Activated CD4-positive, alpha-beta T cell treated with anti-CD3 and anti-CD28 coated beads, Interleukin-2, amount 50 U/mL, for 4 hours (primary cell): ENCODE measurements at places on chromosomes 11 and 22.

GRCh38 chr11:133872160-133872559 lies 26.8 kb upstream of the SPATA19 start:
- no peak for DNase-seq

- DNase-seq = no peak
These were observed 12.3 kb upstream of the FGF19 start for GRCh38 chr11:69716099-69716498.

DNA sequence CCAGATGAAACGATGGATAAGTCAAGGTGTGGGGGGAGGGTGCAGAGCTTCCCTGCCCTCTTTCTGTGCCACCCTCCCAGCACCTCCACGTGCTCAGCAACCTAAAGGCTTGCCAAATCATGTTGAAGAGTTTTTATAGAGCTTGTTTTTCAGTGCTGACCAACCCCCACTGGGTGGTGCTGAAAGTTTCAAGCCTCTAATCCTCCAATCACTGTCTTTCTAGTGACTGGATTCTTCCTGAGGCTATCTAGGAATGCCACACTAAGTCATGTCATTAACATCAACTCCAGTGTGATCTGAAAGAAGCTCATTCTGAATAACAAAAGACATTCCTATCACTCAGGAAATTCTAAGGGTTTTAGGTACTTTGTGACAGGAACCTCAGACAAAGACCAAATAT lies 382.6 kb downstream of the DYNC2H1 start:
- DNase-seq = no peak

- no peak for DNase-seq
These were observed 471 bp upstream of the TMEM184B start for GRCh38 chr22:38273135-38273826.

DNA sequence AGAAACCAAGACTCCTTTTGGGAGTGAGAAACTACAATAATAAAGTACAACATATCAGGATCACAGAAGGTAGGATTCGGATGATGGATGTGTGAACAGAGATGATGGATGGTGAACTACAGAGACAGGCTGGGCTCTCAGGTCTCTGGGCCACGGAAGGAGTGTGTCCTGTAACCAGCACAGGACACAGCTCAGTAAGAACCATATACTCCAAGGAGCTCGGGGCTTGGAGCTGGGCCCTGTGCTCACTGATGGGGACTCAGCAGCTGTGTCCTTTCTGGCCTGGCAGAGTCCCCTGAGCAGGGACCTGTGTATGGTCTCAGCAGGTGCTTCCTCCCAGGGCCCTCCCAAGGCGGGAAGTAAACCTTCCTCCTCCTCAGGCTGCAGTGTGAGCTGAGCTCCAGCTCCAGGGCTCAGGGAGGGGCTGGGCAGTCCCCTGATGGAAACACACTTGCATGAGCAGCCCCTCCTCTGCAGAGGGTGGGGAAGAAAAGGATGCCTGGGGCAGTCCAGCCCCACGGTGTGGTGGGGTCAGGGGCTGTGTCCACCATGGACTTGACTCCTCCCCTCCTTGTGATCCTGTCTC lies 39.8 kb upstream of the TOP3B start:
- no peak for DNase-seq

DNA sequence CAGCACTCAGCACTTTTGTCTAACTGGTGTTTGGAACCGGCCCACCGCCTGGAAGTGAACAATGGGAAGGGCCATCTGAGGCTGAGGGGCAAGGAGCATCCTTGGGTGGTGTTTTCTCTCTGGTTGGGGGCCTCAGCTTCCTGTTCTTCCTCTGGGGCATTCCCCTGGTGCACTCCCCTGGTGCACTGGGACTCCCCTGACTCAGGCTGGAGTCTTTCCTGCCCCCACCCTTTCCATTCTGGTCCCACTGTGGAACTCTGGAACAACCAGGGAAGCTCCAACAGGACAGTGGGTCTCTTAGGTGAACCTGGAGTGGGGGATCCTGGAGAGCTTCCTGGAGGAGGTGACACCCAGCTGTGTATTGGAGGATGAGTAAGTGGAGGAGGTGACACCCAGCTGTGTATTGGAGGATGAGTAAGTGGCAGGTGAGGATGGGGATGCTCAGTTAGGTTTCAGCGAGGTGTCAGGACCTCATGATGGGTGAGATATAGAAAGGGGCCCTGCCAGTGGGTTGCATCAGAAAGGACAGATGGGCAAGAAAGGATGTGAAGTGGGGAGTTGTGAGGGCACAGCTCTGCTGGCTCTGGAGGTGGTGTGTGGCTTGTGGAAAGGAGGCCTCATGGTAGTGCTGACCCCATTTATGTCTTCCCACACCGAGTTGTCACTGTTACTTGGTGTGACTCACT lies 132.1 kb downstream of the OSBP2 start:
- no peak for DNase-seq

DNA sequence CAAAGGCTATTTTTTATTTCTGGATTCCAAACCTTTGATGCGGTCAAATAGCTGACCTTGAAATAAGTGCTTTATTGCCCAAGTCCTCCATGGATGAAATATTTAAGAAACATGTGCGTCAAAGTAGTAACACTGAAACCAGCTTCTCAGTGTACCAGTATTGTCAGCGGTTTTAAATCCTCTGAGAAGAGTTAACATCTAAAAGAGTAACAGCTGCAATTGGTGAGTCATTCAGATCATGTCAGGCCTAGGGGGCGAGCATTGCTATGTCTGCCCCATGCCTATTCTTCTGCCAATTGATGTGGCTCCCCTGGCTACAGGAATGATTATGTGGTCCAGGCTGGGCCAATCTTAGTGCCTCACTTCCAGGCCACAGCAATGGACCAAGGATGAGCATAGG lies 263.3 kb upstream of the SORL1-AS1 start:
- no peak for DNase-seq

DNA sequence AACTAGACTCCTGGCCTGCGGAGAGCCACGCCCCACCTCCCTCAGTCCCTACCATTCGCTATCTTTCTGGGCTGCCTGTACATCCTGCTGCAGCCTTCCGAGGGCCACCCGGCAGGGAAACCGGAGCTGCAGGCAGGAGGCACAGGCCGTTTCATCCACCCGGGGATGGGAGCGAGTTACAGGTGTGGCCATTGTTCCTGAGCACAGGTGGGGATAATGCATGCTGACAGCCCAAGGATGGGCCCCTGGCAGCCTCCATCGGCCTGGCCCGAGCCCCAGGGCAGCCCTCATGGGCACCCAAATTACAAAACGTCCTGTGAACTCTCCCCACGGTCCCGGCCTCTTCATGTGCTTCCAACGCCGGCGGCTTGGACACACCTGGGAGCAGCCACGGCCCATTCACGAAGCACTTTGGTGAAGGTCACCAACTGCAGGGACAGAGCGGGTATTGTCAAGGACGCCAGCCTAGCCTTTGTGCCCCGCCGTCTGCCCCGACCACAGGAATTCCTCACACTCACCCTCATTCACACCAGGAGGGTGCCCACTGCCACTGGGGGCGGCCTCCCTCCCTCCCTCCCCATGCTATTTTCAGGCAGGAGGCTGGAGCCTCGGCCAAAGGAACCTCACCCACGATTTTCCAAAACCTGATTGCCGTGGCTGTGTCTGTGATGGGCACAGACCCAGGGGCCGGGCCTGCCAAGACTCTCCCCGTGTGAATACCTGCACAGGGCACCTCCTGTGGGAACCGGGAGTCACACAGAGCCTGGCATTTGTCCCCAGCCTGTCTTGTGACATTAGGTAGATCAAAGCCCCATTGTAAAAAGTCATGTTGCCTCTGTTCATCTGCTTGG lies 42.1 kb upstream of the MYEOV start:
- DNase-seq = no peak

DNA sequence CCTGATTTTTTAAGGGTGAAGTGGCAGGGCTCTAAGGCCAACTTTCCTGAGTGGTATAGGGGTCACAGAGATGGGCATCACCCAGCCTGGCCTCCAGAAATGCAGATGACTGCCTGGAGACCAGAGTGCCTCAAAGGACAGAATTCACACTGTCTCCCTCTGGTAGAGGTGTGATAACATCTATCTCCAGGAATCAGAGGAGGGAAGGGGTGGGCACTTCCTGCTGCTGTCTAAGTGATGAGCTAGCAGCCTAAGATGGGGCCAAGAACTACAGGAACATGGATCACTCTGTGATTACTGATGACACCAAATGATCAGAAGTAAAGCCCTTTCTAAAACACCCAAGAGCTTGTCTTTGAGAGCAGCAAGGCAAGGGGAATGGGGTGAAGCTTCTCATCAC lies 61.9 kb downstream of the C11orf58 start:
- DNase-seq = no peak

DNA sequence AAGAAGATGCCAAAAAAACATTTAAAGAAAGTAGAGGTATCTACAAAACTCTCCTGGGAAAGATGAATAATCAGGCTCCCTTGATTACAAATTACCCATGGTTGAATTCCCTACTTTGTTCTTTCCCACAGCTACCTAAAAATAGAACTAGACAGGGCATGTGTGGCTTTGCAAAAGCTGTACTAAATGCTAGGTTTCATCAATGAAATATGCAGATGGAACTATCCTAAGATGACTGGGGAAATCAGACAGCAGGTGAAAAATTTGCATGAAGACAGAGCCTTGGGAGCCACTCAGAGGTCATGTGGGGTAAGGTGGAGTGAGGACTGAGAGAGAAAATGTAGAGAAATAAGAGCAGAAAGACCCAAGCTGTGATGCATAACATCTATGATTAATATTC lies 14.7 kb downstream of the LAYN start:
- DNase-seq = no peak

DNA sequence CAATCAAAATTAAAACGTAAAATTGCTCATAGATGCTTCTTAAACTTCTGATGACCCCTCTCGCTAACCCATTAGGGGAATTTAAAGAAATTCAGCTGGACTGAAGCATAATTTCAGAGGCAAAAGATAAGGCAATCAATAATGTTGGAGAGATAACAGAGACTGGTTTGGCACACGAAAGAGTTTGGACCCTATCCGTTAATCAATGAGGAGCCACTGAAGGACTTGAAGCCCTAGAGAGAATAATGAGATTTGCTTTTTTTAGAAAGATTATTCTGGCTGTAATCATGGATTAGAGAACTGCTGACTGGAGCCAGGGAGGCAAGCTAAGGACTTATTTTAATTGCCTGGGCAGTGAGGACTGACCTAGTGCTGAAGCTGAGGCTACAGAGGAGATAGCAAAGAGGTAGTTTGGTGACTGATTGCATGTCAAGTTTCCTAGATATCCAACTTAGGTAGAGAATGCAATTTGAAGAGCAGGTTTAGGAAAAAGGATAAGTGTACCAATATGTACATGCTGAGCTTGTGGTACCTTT lies 11.9 kb upstream of the ARHGAP42 start:
- DNase-seq = no peak

DNA sequence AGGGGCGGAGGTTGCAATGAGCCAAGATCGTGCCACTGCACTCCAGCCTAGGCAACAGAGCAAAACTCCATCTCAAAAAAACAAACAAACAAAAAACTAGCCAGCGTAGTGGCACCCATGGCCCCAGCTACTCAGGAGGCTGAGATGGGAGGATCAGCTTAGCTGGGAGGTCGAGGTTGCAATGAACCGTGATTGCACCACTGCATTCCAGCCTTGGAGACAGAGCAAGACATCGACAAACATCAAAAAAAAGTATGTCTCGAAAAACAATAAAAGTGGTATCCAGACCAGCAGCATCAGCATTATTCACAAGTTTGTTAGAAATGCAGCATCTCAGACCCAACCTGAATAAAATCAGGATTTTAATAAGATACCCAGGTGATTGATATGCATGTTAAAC lies 6.2 kb upstream of the MAPK1 start:
- DNase-seq = no peak

DNA sequence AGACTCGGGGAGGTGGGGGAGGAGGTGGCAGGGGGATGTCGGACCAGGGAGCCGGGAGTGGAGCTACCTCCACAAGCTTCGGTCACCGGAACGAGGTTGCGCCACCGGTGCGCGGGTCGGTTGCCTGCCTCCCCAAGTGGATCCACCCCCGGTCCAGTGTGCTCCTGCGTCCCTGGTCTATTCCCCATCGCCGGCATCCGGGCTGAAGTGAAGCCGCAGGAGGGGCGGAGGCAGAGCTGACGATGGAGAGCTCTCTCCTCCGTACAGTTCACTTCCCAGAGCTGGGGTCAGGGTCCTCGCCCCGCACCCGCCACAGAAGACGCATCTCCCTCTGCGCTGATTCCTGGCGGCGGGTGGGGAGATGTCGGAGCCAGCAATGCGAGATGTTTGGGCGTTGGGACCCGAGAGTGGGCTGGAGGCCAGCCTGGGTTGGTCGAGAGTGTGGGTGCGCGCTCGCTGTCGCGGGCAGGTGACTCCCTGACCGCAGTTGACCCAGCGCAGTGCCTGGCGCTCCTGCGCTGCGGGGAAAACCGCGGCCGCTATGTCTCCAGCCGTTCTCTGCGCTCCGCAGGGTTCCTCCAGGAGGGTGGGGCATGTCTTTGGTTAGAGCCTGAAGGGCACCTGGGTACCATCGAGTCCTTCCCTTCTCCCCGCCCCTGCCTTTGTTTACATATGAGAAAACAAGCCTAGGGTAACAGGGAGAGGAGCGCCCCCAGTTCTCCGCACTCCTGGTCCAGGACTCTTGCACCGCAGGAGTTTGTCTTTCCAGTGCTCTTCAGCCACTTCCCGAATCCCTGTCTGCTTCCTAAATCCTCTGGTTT lies 1.7 kb downstream of the C11orf96 start:
- no peak for DNase-seq

- no peak for DNase-seq
These were observed 18.5 kb downstream of the NF2 start for GRCh38 chr22:29621761-29622526.

DNA sequence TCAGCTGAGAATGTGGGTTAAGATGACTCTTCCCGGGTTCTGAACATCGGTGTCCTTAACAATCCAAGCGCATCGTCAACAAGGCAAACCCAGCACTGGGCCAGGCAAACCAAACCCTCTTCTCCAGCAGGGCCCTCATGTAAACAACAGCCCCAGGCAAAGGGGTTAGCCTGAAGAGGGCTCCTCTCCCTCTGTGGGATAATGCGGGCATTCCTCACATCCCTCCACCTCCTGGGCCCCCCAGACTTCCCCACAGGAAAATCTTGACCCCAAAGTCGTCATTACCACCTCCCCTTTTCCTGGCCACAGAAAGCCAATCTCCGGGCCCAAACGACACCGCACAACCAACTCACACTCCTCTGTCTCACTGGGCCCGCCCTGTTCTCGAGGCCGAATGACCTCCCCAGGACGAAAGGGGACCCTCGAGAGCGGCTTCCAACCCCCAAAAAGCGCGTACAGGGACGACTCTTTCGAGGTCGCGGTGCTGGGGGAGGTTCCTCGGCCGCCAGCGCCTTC lies 566 bp downstream of the DDB1 start:
- no peak for DNase-seq

- no peak for DNase-seq
These were observed 8.7 kb upstream of the GLB1L3 start for GRCh38 chr11:134267461-134267860.
